ENCODE measurements at places on chromosomes 6 and 20.

DNA sequence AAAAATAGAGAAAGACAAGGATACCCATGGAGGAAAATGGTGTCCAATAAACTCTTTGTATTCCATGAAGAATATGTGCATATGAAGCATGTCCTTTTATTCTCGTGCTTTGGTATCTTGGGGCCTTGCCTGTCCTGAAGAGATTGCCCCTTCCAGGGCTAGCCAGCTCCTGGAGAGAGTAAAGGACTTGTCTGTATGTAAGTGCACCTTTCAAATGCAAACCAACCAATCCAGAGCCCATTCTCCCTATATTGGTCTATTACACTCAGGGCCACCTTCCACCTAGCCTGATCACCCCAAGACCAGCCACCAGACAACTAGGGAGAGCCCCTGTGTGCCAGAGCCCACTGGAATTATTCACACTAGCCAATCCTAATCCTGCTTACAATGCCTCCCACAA is 221.6 kb downstream of the CD83 start:
- no peak for DNase-seq

- DNase-seq = no peak
Measured at GRCh38 chr20:31788578-31788977, 30.6 kb upstream of the MYLK2 start.

DNA sequence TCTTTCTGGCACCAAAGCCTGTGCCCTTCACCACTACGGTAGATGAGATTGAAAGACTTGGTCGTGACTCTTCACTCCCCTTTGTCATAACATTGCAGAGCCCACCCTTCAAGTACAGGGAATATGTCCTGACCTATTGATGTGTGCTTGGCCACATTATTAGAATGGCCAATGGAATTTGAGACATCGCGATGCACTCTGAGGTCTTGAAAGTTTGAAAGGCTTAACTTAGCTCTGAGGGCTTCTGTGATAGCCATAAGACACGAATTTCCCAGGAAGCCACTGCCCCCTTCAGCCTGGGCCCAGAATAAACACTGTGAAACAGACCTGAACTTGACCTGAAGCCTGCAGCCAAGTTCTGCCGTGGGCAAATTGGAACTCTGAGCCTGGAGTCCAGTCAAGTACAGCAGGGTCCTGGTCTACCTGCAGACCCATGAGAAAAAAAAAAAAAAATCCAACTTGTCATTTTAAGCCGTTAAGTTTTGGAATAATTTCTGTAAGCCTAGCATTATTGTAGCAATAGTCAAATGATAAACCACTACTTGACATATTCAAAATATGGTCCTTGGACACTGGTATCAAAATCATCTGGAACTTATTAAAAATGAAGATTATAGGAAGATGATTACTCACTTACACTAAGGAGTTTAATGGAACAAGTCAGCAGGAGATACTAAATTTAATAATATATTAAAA is 36.9 kb upstream of the TRAF3IP2 start:
- no peak for DNase-seq

GRCh38 chr20:8842525-8842924 is 226.4 kb upstream of the PLCB4 start:
- DNase-seq = no peak

DNA sequence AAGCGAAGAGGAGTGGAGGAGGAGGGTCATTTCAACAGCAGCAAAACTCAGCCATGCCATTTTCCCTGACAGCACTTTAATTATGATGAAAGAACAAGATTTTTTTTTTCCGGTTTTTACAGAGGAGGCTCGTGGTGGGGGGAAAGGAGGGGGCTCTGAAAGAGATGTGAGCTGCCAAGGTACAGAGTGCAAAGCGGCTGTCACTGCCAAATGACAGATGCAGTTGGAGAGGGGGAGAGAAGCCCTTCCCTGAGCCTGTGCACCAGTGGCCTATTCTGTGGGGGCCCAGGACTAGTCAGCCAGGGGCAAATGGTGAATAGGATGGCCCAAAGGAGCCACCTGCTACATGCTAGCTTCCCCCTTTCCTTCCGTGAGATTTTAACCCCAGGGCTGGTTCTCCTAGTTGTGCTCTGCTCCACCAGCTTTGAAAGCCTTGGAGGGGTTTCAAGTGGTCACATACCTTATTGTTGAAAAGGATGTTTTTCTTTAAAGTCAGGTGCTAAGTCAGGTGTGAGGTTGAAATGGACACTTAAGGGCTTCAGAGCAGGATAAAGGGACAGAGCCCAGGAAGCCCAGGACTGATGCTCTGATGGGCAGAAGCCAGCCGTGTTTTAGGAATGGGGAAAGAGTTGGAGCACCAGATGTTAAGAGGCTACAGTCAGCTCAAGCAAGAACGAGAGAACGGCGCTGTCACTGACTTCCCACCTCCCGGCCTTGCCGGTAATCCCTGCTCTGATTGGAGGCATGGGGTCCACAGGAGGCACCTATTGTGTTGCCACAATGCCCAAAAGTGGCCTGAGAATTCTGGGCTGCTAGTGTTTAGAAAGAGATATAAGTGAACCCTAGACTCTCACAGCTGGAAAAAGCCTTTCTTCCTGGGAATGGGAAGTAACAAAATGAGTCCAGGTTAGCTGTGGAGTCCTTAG is 24.8 kb downstream of the GNAS start:
- no peak for DNase-seq

GRCh38 chr20:24723647-24724352 is 225.3 kb upstream of the CST7 start:
- DNase-seq = no peak

DNA sequence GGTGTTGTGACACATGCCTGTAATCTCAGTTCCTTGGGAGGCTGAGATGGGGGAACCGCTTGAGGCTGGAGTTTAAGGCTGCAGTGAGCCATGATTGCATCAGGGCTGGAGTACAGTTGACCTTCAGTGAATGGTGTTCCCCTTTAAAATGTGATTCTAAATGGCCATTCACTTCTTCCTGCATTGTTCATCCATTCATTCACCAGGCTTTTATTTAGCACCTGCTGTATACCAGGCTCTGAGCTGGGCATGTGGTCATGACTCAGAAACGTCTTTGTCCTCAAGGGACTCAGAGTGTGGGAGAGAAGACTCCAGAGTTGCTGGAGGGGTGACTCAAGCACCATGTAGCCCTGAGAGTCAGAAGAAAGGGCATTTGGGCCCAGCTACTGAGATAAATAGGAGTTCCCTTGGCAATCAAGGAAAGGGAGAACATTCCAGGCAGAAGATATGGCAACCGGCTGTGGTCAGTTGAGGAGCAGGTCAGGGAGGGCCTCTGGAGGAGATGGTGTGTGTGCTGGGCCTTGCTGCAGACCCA is 101.1 kb downstream of the DLGAP4 start:
- DNase-seq = no peak

GRCh38 chr6:149140137-149140909 is 177.2 kb upstream of the TAB2 start:
- DNase-seq = peak; percentile 21

DNA sequence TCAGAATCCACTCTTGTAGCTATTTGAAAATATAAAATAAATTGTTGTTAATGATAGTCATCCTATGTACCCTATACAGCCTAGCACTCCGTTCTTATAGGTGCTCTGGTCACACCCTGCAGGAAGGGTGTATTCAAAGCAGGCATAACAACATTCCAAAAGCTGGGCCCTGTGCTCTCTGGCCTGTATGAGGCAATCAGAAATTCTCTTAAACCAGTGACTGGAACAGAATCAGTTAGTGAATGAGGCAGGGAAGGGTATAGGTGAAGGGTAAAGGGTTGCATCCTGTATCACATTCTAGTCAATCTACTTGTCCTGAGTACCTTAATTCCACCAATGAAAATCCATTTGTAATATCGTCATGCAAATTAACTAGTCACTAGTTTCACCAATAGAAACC is 154.5 kb upstream of the ZNF217 start:
- DNase-seq = no peak

DNA sequence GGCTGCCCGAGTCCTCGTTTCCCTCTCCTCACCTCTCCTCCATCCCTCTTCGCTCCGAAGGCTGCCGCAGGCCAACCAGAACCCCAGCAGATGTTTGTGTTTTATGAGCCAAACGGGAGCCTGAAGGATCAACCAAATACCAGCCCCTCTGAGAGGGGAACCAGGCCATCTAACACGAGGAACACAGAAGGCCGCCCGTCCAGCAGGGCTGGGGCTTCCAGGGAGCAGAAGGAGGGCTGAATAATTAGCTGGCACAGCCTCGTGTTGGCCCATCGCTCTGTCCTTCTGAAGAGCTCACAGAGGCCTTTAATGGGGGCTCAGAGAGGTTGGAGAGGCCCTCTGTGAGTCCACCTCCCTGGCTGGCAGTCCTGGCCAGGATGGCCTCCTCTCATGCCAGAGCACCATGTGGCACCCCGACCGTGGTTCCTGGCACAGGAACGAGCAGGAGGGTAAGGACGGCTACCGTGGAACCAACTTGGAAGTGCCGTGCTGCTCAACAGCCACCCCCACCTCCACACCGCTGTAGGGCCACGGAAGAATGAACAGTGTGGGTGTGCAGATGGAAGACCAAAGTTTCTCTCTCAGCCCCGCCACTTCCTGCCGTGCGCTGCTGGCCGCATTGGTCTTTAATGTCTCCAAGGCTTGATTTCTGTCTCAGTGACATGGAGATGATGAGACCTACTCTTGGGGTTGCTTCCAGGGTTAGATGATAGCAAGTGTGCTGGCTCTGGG is 155.2 kb downstream of the SCML4 start:
- no peak for DNase-seq

- no peak for DNase-seq
Measured at GRCh38 chr20:13183005-13183404, 38.1 kb upstream of the ISM1 start.

DNA sequence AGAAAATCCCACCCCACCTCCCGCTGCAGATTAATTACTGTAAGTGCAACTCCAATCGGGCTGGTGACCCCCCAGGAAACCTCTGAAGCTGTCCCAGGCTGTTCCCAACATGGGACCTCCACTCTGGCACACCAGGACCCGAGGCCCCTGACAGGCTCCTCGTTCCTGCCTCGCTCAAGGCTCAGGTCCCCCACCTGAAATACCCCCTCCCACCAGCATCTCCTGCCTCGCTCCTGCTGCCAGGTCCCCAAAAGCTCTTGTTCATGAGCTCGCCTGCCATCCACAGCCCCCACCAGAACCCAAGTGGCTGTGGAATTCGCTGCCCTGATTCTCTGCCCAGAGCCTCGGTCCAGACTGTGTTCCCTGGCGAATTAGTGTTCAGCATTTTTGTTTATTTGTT is 26.1 kb downstream of the NPEPL1 start:
- DNase-seq = no peak

DNA sequence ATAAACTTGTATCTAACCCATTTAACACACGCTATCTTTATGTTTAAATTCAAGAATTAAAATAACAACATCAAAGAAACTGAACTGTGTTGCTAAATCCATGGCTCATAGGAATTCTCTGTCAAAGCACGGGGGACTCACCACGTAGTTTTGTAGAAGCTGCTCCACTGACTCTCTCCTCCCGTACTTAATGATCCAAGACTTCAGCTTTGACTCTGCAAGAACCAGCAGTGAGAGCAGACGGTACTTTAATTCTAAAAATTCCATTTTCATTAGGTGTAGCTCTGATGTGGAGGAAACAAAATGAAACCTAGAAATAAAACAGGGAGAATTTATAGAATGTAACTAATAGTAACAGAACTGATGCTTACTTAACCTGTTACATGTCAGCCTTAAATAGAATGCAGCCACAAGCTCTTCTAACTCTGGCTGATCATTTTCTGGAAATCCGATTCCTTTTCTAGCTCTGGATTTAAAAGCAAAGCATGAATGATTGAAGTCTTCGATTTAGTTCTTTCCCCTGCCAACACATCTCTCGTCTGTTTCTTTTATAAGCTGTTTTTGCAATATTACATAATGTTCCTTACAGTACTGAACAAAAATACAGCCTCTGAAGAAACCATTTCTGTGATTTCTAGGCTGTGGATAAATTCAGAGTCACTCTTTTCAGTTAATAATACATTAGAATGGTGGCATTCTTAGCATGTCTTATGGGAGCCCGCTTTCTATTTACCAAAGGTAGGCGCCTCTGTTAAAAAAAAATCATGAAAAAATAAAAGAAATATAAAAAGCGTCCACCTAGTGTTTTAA is 165.5 kb downstream of the SYNE1 start:
- DNase-seq = no peak

- peak; percentile 73 for DNase-seq
Measured at GRCh38 chr6:30490026-30490876, 942 bp downstream of the HLA-E start.

DNA sequence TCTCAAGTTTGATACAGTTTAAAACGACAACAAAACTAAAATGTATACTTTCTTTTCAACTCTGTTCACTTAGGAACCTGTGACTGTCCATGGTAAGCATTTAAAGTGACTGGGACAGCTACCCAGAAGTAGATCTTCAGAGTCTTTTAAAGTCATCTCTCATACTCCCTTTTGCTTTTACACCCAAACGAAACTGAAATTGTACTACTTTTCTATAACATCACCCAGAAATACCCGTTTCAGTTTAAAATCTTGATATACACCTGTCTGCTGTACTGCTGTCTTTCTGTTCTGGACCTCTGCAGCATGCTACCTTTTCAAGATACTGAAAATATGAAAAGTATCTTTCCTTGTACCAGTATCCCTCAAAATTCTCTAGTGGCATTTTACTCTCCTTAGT is 170.4 kb upstream of the THEMIS start:
- DNase-seq = no peak

DNA sequence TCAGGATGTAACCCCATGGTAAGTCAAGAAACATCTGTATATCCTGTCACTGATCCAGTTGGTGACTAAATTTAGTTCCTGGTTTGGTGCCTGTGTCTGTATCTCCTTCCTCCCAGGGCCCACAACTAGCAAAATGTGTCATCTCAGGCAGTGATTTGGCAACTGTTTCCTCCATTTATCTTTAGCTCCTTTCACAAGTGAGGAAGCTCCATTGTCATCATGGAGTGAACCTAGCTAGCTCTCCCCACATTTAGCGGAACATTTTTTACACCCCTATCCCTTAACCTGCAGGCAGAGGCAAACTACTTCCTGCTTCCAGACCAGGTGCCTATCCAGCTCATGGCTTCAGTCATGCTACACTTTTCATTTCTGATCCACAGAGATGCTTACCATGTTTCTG is 99.5 kb downstream of the IPCEF1 start:
- no peak for DNase-seq

- no peak for DNase-seq
Measured at GRCh38 chr6:56073315-56073714, 174.1 kb downstream of the COL21A1 start.

DNA sequence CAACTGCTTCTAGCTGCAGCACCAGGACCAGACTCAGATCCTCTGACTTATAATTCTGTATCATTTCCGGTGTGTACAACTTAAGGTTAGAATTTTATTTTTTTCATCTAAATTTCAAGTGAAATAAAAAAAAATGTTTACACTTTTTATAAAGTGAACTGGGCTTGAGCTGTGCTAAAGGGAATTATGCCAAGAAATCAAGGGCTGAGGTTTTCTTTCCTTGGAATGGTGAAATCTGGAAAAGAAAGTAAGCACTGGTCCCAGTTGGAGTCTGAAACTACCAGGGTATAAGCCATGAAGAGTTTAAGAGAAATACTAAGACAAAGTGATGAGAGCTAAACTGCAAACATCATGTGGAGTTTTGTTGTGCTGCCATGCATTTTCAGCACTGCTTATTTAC is 21.7 kb upstream of the FYN start:
- DNase-seq = no peak

- no peak for DNase-seq
Measured at GRCh38 chr20:45940469-45940868, 6.0 kb downstream of the PCIF1 start.

Data from activated CD4-positive, alpha-beta T cell treated with anti-CD3 and anti-CD28 coated beads, Interleukin-2, amount 50 U/mL, for 24 hours (primary cell).